Stimulated activated CD4-positive, alpha-beta T cell treated with anti-CD3 and anti-CD28 coated beads, Interleukin-2, amount 100 ng/mL, for 4 hours (primary cell): ENCODE measurements at places on chromosomes 5 and 9.

DNA sequence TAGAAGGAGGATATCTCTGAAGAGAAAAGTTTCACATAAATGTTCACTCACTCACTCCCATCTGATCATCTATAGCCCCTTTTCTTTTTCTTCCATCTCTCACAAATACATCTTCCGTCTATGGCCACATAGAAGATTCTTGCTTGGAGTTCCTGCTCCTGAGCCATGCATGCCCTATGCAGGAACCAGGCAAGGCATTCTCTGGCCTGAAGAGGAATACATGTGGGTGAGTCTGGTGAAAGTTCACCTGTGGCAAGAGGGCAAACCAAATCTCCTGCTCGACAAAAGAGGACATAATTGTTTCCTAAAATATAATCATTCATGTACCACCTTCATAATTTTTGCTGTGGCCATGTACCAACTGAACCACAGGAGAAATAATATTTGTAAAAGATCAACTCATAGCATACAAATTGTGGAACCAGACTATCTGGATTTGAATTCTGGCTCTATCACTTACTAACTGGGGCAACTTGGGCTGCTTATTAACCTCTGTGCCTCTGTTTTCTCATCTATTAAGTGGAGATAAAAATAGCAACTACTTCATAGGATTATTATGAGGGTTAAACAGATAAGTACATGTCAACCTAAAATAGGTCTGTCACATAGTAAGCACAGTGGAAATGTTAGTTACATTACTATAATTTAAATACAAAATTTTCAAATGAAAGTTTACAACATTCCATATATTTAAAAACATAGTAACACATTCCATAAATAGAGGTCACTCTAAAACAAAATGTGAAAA, 121.2 kb upstream of the NFIB start:
- no peak for DNase-seq

- no peak for DNase-seq
These were observed at the start of gene GRIN3A for GRCh38 chr9:101738566-101739183. Gene GRIN3A (minus strand): TSS chr9:101738647. CDS start chr9:101737979, 668 bp downstream.

DNA sequence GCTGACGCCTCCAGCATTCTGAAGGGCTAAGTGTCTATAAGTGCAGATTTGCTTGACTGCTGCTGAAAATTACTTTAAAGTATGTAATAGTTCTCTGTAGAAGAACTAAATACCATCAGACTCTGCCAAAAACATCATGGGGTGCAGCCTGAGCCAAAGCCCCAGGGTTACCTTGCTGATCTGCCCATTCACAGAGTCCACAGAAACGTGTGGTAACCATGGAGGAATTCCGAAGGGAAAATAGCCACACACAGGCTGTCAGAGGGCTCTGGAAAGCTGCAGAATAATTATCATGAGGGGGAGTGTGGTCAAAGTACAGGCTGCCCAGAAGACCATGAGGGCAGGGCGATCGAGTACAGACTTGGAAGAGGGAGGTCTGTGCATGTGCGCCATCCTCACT, 36.4 kb downstream of the RETREG1 start:
- no peak for DNase-seq

GRCh38 chr5:96329886-96330529, 103.0 kb downstream of the PCSK1 start:
- DNase-seq: no peak

- no peak for DNase-seq
These were observed 25.9 kb upstream of the ANKRD55 start for GRCh38 chr5:56259002-56259511.

DNA sequence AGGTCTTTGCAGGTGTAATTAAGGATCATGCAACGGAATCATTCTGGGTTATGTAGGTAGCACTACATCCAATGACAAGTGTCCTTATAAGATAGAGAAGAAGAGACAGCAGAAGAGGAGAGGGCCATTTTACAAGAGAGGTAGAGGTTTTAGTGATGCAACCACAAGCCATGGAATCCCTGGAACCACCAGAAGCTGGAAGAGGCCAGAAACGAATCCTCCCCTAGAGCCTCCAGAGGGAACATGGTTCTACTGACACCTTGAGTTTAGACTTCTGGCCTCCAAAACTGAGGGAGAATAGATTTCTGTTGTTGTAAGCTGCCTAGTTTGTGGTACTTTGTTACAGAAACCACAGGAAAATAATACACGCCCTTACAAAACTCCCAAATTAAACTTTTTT, 3.5 kb downstream of the FYB1 start:
- no peak for DNase-seq
